ENCODE measurements at places on chromosomes 2 and 18.

DNA sequence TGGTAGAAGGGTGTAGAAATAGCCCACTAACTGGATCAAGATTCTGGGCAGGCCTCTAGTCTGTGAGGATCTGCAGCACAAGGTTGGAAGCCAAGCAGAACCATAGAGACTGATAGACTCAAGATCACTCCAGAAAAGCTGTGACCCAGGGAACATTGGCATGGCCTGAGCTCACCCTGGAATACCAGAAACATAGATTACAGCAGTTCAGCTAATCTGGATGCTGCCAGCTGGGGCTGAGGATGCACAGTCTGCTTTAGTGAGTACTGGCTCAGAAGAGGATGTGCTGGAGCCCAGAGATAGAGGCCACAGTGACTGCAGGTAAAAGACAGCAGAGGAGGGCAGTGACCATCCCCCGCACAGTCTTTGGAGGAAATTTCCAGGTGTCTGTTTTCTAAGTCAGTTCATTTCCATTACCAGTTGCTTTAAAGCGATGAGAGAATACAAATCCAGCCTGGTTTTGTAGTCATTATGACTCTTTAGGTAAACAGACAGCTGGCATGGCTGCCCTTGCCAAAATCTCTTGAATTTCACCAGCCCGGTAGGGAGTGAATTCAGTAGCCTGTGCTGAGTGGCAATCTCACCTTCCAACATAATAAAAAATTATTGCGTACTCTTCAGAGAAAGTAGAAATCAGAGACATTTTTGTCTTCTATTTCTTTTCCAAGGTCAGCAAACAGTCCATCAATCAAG, 119.2 kb downstream of the ANTXR1 start:
- DNase-seq = no peak

- no peak for DNase-seq
Observed at GRCh38 chr2:68767996-68768395, 33.4 kb downstream of the ARHGAP25 start.

DNA sequence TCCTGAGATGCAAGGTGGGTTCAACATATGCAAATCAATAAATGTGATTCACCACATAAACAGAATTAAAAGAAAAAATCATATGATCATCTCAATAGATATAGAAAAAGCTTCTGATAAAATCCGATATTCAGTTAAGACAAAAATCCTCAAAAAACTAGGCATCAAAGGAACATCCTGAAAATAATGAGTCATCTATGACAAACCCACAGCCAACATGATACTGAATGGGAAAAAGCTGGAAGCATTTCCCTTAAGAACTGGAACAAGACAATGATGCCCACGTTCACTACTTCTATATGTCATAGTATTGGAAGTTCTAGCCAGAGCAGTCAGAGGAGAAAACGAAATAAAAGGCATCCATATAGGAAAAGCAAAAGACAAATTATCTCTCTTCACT, 80.4 kb downstream of the MYO3B start:
- no peak for DNase-seq

GRCh38 chr2:215110918-215111317, 27.5 kb downstream of the ABCA12 start:
- DNase-seq = no peak

- DNase-seq = no peak
Observed at GRCh38 chr2:163436963-163437362, 298.8 kb downstream of the FIGN start.

DNA sequence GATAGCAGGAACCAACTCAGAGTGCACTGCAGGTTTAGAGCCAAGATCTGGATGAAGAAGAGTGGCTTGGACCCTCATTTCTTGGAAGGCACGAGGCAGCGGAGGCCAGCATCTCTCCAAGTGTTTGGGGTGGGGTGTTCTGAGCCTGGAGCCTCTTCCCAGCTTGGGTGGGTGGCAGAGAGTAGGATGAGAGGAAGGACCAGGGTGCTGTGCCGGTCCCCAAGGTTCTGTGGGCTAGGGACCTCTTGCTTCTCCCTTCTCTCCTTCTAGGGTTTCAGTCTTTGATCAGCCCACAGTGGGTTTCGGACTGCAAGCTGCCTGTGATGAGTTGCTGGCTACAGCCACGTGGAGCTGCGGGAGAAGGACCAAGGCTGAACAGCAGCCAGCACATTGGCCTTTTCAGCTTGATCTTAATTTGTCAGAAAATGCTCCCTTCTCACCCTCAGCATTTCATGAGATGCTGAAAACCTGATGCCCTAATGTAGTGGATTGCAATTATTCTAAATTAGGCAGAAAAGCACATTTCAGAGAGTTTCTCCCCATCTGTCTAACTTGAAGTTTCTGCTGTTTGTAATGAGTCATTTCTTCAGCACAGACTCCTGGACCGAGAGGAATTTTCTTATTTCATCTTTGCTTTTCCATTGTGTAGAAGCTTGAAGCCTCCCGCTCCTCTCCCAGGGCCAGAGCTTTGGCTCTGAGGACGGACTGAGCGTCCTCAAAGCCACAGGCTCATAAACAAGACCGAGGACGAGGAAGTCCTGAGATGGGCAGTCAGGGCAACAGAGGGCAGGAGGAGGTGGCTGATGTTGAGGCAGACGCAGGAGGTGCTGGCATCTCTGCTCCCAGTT, 99.1 kb upstream of the HDAC4 start:
- no peak for DNase-seq

DNA sequence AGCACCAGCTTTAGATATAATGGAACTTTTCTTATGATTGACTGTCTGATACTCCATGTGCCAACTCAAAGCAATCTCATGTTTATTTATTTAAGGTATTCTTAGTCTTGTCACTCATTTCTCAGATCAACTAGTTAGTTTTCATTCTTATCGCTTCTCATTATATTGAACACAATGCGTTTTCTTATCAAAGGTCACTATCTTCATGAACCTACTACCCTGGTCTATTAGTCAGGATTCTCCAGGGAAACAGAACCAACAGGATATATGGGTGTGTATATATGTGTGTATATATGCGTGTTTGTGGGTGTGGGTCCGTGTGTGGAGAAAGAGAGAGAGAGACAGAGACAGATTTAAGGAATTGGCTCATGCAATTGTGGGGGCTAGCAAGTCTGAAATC, 619.9 kb downstream of the ZEB2 start:
- DNase-seq = no peak

DNA sequence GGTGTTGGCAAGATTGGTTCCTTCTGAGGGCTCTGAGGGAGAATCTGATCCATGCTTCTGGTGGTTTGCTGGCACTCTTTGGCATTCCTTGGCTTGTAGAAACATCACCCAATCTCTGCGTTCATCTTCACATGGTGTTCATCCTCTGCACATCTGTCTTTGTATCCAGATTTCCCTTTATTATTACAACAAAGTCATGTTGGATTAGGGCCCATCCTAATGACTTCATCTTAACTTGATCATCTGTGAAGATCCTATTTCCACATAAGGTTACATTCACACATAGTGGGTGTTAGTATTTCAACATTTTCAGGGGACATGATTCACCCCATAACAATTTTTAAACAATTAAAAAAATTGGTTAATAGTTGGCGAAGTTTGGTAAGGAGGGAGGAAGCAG, 177.4 kb upstream of the CWC22 start:
- no peak for DNase-seq

DNA sequence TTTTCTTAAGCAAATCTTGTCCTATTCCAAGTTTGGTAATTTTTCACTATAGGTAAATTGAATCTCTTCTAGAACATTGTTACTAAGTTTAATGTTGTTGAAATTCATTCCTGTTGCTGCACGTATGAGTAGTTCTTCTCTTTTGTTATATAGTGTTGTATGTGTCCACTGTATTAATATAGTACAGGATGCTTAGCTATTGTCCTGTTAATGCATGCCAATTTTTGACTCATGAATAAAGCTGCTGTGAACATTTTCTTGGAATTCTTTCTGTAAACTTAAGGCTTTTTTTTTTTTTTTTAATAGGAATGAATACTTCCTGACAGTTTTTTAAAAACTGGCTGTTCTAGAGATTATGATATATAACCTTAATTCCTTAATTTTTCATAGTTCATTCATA, 326.9 kb downstream of the SLC4A3 start:
- DNase-seq = no peak

- no peak for DNase-seq
Observed at GRCh38 chr18:27838225-27838624, 338.7 kb downstream of the CDH2 start.

- DNase-seq = no peak
Observed at GRCh38 chr2:224722250-224722649, 6.1 kb upstream of the CCDC195 start.

Data from ecto neural progenitor cell (in vitro differentiated cells).